ENCODE measurements at places on chromosomes 7 and 10.
A peak's percentile ranks its signal among the peaks of the same experiment; 100 is the strongest.

GRCh38 chr7:102147008-102147407 is 139.7 kb upstream of the SH2B2 start:
- no peak for DNase-seq

- no peak for DNase-seq
Observed at GRCh38 chr7:25739143-25739542, 412.9 kb upstream of the NFE2L3 start.

DNA sequence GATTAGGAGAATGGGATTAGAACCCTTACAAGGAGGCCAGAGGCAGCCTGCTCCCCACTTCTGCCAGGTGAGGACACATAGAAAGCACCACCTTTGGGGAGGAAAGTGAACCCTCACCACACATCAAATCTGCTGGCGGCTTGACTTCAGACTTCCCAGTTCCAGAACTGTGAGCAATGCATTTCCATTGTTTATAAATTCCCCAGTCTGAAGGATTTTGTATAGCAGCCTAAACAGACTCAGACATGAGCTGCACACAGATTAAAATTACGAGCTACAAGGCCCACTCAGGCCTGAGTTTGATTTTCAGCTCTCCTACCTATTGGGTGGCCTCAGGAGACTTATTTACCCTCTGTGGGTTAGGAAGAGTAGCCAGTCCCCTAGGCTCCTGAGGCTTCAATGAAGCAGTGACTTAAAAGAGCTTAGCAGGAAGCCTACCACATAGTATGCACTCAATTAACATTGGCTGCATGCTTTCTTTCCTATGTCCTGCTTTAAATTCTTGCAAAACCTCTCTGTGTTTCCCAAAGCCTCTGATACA is 350.7 kb upstream of the ZMIZ1 start:
- no peak for DNase-seq

- peak; percentile 42 for DNase-seq
Observed at GRCh38 chr7:2157473-2158279, 75.1 kb downstream of the MAD1L1 start.

DNA sequence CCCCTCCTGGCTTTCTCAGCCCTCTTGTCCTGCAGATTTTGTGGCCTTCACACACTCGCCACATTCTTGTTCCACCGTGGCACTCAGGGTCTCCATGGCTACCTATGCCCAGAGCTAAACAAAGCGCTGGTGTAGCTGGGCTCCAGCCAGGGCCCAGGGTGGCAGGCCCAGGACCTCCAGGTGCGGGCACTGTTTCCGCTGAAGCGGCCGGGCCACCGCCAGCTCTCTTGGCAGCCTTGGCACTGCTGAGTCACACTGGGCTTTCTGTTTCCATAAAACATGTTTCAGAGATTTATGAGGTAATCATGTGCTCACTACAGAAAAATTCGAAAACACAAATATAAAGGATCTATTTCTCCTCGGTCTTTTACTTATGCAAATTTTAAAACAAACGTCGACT is 51.3 kb downstream of the AOC1 start:
- peak; percentile 76 for DNase-seq

DNA sequence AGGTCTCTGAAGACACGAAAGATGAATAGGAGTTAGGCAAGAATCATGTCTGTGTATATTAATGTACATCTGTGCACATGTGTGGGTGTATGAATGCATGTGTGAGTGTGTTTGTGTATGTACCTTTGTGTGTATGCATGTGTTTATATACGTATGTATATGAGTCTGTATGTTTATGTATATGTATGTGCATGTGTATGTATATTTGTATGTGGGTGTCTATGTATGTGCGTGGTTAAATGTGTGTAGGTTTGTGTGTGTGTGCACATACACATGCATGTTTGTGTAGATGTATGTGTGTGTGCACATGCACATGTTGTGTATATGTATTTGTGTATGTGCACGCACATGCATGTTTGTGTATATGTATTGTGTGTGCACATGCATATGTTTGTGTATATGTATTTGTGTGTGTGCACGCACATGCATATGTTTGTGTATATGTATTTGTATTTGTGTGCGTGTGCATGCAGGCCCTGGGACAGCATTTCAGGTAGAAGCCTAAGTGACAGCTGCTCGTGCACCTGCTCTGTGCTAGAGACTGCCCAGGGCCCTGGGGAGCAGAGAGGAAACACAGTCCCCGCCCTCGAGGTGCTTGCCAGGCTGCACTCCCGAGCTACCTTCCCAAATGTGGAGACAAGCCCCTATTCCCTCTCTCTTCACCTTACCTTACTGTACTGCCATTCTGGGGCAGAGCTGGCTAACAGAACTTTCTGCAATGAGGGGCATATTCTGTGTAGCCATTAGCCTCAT is 12.1 kb downstream of the PNLIPRP1 start:
- no peak for DNase-seq
